Esophagus squamous epithelium (tissue), 5 donors: ENCODE measurements at places on chromosomes 12 and 14.

DNA sequence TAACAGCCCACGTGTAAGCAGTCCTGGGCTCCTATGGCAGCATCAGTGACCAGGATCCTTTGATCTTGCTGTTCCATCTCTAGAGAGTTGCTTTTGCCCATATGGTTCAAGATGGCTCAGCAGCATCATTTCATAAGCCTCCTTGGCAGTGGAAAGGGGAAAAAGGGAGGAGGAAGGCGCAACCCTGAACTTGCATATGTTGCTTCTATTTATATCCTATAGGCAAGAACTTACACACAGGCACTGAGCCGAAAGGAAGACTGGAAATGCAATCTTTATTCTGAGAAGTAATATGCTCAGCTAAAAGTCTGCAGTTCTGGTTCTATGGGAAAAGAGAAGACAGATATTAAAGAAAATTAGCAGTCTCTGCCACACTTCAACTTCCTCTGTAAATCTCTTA lies 167.7 kb upstream of the PLXNC1 start:
- DNase-seq: no peak

GRCh38 chr12:104720339-104721038 lies 237.6 kb downstream of the SLC41A2 start:
- no peak for DNase-seq

DNA sequence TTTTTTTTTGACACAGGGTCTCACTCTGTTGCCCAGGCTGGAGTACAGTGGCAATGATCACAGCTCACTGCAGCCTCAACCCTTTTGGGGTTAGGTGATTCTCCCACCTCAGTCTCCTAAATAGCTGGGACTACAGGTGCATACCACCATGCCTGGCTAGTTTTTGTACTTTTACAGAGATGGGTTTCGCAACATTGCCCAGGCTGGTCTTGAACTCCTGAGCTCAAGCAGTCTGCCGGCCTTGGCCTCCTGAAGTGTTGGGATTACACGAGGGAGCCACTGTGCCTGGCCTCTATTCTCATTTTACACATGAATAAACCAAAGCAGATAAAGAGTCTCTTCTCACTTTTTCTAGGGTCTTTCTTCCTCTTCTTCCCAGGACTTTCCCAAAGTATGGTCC lies 3.2 kb downstream of the TOMM20L start:
- DNase-seq: no peak

GRCh38 chr12:8816448-8817050 lies 5.9 kb upstream of the A2ML1 start:
- no peak for DNase-seq

DNA sequence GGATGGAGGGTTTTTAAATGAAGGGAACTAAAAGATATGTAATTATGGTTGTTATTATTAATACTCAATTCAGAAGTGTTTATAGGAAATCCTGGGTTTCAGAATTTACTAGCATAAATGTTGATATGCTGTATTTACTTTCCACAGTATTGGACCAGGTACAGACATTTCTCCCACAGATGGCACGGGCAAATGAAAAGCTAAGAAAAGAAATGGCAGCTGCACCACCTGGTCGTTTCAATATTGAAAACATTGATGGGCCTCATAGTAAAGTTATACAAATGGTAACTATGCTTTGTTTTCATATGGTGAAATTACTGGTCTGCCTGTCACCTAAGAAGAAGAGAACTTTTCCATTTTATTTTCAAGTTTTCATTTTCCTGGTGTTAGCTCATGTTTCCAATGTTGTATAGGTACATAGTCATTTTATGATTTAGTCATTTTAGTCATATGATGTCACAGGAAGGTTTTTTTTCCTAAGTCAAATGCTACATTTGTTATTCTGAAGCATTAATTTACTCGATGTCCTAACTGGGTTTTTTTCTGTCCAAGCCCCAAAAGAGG lies 5.5 kb downstream of the NOPCHAP1 start:
- no peak for DNase-seq

DNA sequence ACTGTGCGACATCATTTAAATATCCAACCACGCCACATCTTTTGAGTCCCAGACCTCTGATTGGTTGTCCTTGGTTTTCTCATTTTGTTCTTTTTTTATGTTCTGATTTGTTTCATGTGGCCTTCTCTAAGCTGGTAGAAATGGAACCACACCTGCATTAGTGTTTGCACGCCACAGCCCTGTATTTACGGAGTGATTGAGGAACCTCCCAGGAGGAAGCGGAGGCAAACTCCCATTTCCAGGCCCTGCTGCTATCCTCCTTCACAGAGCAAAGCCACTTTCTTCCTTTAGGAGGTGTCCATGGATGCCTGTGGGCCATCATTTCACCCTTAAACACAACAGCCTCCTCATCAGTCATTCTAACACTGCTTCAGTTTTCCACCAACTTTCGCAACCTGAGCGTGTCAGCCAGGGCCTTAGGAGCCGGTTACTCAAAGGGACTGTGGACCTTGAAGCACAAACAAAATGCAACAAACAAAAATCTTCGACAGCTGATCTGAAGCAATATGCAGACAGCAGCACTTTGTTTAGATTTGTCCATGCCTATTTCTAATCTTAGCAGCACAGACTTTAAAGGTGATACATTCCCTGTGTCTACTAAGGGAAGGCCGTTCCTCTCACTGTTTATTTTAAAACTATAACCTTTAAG lies 1258.1 kb upstream of the TMEM132C start:
- DNase-seq: no peak

- DNase-seq: no peak
Measured at GRCh38 chr14:33017016-33017415, 78.3 kb downstream of the NPAS3 start.

DNA sequence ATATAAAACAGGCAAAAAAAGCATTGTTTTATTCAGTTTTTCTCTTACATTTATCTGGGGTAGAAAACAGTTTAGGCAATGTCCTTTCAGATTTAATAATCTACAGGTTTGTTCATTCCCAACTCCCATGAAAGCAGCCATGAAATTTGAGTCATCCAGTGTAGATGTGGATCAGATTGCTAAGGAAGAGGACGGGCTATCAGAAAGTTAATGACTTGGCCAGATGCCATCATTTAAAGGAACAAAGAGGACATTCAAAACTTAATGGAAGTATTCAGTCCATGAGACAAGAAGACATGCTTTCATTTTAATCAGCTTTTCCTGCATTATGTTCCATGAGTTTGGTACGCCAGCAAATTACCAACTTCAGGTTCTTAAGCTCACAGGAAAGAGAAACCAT lies 31.1 kb upstream of the POC1B start:
- no peak for DNase-seq

- no peak for DNase-seq
Measured at GRCh38 chr12:123601602-123602489, at the start of gene DDX55. TSS of gene DDX55 (plus strand) at chr12:123602099. CDS start at chr12:123602149, 50 bp downstream.

GRCh38 chr12:110577864-110578693 lies 5.0 kb downstream of the PPTC7 start:
- no peak for DNase-seq

- no peak for DNase-seq
Measured at GRCh38 chr14:61145034-61145902, 135.9 kb downstream of the TMEM30B start.

- no peak for DNase-seq
Measured at GRCh38 chr14:75917322-75917945, 64.4 kb downstream of the TGFB3 start.

GRCh38 chr12:111363578-111363977 lies 5.3 kb downstream of the PHETA1 start:
- no peak for DNase-seq

DNA sequence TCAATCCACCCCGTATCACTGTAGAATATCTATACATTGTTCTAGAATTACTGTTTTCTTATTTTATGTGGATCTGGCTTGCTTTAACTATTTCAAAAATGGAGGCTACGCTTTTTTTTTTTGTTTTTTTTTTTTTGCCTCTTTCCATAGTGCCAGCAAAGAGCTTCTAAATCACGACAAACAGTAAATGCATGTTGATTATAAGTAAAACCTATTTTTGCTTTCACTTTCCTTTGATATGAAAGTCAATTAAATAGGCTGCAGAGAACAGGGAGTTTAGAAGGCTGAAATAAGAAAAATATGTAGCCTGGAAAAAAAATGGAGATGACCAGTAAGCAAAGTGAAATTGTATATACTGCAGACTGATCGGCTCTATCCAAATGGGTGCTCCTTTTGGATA lies 112.3 kb upstream of the AMIGO2 start:
- no peak for DNase-seq

GRCh38 chr12:106903241-106903945 lies 52.3 kb upstream of the TMEM263 start:
- no peak for DNase-seq

DNA sequence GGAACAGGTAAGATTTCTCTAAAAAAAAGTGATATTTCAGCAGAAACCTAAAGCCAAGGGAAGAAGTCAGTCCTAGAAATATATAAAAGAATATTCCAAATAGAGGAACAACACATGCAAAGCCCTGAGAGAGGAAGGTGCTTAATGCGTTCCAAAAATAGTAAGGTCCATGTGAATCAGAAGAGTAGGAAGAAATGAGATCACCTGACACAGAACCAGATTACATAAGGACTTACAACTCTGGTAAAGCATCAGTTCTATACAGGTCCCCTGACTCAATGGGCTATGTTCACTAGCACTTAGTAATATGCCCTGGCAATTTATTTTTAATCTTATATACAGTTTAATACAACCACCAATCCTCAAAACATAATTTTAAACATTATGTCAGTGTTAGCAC lies 30.0 kb downstream of the SENP1 start:
- no peak for DNase-seq

GRCh38 chr14:35223927-35224326 lies 68.3 kb upstream of the PSMA6 start:
- no peak for DNase-seq

- no peak for DNase-seq
Measured at GRCh38 chr14:64340560-64341196, 46.5 kb upstream of the ESR2 start.

DNA sequence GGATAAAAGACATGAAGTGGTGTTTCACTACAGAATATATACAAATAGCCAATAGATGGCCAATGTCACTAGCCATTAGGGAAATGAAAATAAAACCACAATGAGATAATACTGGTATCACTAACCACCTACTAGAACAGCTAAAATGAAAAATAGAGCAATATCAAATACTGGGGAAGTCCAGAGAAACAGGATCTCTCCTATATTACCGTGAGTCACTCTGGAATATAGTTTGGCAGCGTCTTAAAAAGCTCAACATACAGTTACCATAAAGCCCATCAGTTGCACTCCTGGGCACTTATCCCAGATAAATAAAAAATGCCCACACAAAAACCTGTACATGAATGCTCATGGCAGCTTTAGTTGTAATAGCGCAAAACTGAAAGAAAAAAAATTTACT lies 101.7 kb downstream of the TMTC1 start:
- no peak for DNase-seq

- no peak for DNase-seq
Measured at GRCh38 chr12:49932533-49933130, 17.9 kb upstream of the AQP2 start.

GRCh38 chr14:67263499-67264149 lies 22.4 kb downstream of the PALS1 start:
- no peak for DNase-seq

DNA sequence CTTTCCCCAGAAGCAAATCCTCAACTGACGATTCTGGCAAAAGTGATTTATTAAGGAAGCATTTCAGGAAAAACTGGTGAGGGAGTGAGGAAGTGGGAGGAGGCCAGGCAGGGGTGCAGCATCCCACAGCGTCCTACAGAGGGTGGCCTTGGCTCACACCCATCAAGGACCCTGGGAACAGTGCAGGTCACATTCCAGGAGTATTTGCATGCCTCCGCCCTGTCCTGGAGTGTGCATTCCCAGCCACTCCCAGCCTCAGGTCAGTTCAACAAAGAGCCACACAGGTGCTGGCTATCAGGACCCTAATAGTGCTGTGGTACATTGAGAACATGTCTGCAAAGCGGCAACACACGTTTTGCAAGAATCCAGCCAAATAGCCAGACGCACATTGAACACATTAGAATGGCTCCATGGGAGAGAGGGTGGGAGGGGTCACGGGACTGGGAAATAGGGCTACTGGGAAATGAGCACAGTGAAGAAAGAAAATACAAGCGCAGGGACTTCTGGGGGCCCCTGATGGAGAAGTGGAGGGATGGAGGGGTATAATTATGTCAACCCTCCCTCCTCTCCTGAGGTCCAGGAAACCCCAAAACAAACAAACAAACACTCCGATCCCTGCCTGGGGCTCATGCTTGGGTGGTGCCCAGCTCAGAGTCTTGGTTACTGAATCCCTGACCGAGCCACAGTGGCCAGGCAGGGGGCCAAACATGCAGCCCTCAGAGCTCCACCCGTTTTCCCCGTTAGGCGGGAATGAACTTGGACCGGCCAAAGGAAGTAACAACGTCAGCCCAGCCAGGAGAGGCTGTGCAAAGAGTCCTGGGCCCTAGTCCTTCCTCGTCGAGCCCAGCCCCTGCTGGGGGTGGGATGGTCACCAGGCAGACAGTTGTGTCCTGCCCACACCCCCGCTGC lies 36.5 kb downstream of the CMKLR1 start:
- no peak for DNase-seq

- no peak for DNase-seq
Measured at GRCh38 chr14:102256716-102257115, 48.2 kb downstream of the MOK start.

DNA sequence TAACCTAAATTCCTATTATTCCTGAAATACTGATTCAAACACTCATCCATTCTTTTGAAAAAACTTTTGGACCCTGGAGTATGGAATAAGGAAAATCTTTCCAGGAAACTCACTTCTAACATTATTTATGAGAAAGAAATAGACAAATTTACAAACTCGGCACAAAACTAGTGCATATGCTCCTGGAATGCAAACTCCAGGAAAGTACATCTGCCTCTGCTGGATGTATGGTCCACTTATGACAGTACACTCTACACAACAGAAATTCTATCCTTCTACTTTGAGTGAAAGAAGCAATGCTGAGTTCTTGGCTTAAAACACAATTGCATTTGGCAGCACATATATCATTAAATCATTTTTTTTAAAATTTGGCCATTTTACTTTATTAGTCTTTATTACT lies 700.5 kb upstream of the STXBP6 start:
- DNase-seq: no peak

DNA sequence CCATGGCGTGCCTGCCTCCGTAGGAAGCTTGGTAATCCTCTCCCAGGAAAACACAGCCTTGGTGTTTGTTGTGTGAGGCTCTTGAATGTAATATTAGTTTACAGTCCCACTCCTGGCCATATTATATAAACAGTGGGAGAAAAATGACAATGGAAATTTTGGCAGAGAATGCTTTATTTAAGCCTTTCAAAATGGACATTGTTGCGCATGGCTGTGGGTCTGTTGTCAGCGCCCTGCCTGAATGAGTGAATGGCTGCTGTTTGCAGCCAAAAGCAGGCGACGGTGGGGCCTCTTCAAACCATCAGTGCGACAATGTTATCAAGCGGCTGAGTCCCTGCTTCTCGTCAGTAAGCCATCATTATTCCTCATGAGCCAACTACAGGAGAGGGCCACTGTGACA lies 201.8 kb upstream of the RMST start:
- DNase-seq: no peak
